HepG2 (cell line): ENCODE measurements at places on chromosomes 2 and 18.

GRCh38 chr18:6553234-6553900 lies 138.7 kb upstream of the L3MBTL4 start:
- H3K36me3 ChIP-seq: no peaks in the 10 kb centered on the region
- DNase-seq: no peak
- peaks cover 7% of the 10 kb centered on the region; the same call in 2 of the 3 replicates for H3K27me3 ChIP-seq

- DNase-seq: no peak
- no peak overlapping the region for H3K4me3 ChIP-seq
- H3K27ac ChIP-seq: no peak overlapping the region
- H3K27me3 ChIP-seq: peaks cover 1% of the 10 kb centered on the region; the same call in 2 of the 3 replicates
- peaks cover 4% of the 10 kb centered on the region for H3K4me1 ChIP-seq
Measured at GRCh38 chr2:204551512-204551863, 6.2 kb downstream of the PARD3B start.

DNA sequence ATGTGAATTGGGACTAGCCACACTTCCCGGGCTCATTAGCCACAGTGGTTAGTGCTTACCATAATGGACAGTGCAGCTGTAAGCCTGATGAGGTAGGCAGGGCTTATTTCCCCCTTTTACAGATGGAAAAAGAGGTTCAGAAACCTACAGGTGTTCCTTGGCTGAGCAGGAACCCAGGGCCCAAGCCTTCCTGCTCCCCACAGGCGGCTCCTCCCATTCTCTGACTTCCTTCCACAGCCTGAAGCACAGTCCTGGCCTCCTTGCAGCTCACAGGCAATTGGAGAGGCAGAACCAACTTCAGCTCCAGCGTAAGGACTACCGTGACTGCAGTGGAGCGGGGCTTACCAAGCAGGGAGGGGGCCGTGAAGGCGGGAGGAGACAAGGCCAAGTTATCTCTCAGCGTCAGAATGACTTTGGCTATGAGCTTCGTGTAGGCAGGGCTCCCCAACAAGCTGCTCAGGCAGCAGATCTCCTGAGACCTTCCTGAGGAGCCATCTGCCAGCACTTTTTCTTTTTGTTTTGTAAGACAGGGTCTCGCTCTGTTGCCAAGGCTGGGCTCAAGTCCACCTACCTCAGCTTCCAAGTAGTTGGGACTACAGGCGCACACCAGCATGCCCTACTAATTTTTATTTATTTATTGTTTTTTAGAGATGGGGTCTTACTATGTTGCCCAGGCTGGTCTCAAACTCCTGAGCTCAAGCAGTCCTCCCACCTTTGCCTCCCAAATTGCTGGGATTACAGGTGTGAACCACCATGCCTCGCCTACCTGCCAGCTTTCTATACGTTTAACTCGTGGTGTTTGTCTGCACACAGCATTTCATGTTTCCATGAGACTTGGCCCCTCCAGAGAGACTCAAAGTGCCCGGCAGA lies 34.2 kb upstream of the NT5DC4 start:
- peaks cover 17% of the 10 kb centered on the region; the same call in 2 of the 3 replicates for H3K27me3 ChIP-seq
- DNase-seq: no peak
- peaks cover 54% of the 10 kb centered on the region for H3K4me1 ChIP-seq
- H3K27ac ChIP-seq: no peak overlapping the region
- H3K36me3 ChIP-seq: no peaks in the 10 kb centered on the region

DNA sequence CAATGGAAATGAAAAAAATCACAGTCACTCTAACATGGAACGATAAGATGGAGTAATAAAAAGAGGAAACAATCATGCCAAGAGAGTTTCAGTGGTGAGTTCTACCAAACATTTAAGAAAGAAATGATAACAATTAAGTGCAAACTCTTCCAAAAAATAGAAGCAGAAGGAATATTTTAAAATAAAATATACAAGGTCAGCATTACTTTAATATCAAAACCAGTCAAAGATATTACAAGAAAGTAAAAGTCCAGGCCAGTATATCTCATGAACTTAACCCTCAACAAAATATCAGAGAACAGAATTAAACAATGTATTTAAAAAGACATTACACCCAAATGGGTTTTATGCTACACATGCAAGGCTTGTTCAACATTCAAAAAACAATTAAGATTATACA lies 829.4 kb downstream of the TRIB2 start:
- no peaks in the 10 kb centered on the region for H3K4me1 ChIP-seq
- H3K36me3 ChIP-seq: no peaks in the 10 kb centered on the region
- no peaks in the 10 kb centered on the region for H3K27me3 ChIP-seq
- no peak overlapping the region for H3K27ac ChIP-seq

- no peaks in the 10 kb centered on the region for H3K27me3 ChIP-seq
- no peaks in the 10 kb centered on the region for H3K36me3 ChIP-seq
- no peak for DNase-seq
Measured at GRCh38 chr2:229974266-229974665, 52.0 kb downstream of the FBXO36 start.

DNA sequence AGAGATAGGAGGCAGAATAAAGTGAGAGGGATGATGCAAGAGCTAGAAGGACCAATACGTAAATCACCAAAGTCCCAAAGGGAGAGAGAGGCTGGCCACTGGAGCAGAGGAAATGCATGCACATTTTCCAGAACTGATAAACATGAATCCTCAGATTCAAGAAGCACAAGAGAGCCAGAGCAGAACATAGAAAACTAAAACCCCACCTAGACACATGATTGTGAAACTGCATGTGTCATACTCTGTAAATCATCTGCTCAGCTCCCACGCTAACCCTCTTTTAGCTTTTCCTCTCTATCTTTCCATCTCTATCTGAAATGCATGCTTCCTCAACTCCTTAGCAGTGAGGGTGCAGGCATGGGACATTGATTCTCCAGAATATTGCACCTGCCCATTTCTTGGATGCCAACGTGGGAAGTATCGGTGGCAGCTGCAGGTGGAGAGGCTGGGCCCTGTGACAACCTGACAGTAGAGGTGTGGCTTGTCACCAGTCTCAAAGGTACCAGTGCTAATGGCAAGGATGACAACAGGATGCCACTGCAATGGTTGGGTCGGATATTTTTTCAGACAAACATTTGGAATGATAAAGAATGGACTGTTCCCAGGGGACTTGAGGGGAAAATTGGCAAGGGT lies 89.3 kb upstream of the OTOS start:
- no peak overlapping the region for H3K27ac ChIP-seq
- H3K4me3 ChIP-seq: no peak overlapping the region
- H3K4me1 ChIP-seq: 0 out of 2 replicates have a peak, but pooled peaks cover 10% of the 10 kb centered on the region
- DNase-seq: no peak
- no peaks in the 10 kb centered on the region for H3K36me3 ChIP-seq
